ENCODE measurements at places on chromosomes 16 and 17. TPM values are rescaled to one million over a fixed set of nuclear protein-coding genes. Genes with fewer than 3 reads are reported as not detected.
A peak's percentile ranks its signal among the peaks of the same experiment; 100 is the strongest.

DNA sequence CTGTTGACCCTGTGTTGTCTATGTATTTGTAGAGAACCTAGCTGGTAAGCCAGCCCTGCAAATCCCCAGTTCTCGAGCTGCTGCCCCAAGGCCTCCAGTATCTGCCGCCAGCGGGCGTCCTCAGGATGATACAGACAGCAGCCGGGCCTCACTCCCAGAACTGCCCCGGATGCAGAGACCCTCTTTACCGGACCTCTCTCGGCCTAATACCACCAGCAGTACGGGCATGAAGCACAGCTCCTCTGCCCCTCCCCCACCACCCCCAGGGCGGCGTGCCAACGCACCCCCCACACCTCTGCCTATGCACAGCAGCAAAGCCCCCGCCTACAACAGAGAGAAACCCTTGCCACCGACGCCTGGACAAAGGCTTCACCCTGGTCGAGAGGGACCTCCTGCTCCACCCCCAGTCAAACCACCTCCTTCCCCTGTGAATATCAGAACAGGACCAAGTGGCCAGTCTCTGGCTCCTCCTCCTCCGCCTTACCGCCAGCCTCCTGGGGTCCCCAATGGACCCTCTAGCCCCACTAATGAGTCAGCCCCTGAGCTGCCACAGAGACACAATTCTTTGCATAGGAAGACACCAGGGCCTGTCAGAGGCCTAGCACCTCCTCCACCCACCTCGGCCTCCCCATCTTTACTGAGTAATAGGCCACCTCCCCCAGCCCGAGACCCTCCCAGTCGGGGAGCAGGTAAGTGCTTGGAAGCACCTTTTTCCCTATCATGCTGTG lies 23.1 kb upstream of the CDC6 start:
- no peak overlapping the region for H3K27ac ChIP-seq
- H3K27me3 ChIP-seq = no peaks in the 10 kb centered on the region
- no peak overlapping the region for H3K4me3 ChIP-seq
- no peak for DNase-seq

GRCh38 chr16:6081320-6081976 lies 983.9 kb upstream of the EEF2KMT start:
- H3K4me1 ChIP-seq = no peaks in the 10 kb centered on the region
- H3K27me3 ChIP-seq = no peaks in the 10 kb centered on the region
- no peak overlapping the region for H3K27ac ChIP-seq
- peak; percentile 9 for DNase-seq
- no peak overlapping the region for H3K4me3 ChIP-seq
- H3K36me3 ChIP-seq = no peaks in the 10 kb centered on the region

DNA sequence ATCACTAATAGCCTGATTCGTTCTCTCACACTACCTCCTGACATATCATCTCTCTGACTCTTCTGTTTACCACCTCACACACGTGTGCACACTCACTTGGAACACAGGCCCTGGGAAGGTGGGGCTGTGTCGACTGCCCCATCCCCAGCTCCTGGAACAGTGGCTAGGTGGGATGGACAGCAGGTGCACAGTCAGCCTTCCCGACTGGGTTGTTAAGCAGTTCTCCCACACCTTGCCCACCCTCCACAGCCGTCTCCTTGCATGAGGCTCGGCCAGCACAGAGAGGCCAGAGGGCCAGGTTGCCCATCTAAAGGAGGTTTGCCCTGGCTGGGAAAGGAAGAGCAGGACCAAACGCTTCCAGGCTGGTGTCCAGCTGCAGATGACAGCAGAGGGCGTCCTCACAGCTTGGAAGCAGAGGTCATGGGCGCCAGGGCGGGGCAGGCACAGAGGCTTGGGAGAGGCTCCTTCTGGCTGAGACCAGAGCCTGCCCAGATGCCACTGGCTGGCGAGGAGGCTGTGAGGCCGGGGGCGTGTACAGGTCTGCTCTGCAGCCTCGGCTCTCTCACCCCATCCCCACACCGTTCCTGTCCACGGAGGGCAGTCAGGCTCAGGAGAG lies 92.8 kb downstream of the AMFR start:
- peaks cover 2% of the 10 kb centered on the region for H3K4me1 ChIP-seq
- no peak overlapping the region for H3K27ac ChIP-seq
- DNase-seq = peak; percentile 38
- H3K36me3 ChIP-seq = no peaks in the 10 kb centered on the region

- H3K4me3 ChIP-seq = no peak overlapping the region
- no peaks in the 10 kb centered on the region for H3K36me3 ChIP-seq
- H3K27ac ChIP-seq = no peak overlapping the region
- no peak for DNase-seq
- H3K27me3 ChIP-seq = no peaks in the 10 kb centered on the region
These were observed 25.5 kb downstream of the BAIAP2 start for GRCh38 chr17:81060416-81060815.

DNA sequence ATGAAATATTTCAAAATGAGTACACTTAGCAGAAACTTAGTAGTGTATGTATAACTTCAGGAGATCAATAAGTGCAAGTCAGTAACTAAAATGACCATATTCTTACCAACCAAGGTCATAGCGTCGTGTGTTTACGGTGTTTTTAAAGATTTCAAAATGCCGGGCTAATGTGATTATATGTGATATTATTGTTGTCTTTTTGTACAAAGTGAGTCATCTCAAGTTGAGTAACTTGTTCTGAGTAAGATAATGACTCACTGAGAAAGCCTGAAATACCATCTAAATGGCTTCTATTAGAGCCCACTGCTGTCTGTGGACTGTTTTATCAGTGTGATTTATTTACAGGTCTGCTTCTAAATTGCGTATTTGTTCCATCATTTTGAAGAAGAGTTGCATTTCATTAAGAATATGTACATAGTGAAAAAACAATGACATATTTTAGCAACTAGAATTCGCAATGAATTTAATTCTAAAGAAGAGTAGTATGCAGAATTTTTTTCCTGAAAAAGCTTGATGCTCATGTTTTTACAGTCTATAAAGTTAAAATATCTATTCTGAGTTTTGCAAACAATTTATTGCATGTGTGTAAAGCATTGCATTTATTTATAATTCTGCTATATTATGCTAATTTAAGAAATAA lies 12.7 kb downstream of the KRT12 start:
- no peak overlapping the region for H3K4me3 ChIP-seq
- no peak overlapping the region for H3K27ac ChIP-seq
- no peaks in the 10 kb centered on the region for H3K4me1 ChIP-seq
- no peaks in the 10 kb centered on the region for H3K27me3 ChIP-seq
- H3K36me3 ChIP-seq = no peaks in the 10 kb centered on the region

DNA sequence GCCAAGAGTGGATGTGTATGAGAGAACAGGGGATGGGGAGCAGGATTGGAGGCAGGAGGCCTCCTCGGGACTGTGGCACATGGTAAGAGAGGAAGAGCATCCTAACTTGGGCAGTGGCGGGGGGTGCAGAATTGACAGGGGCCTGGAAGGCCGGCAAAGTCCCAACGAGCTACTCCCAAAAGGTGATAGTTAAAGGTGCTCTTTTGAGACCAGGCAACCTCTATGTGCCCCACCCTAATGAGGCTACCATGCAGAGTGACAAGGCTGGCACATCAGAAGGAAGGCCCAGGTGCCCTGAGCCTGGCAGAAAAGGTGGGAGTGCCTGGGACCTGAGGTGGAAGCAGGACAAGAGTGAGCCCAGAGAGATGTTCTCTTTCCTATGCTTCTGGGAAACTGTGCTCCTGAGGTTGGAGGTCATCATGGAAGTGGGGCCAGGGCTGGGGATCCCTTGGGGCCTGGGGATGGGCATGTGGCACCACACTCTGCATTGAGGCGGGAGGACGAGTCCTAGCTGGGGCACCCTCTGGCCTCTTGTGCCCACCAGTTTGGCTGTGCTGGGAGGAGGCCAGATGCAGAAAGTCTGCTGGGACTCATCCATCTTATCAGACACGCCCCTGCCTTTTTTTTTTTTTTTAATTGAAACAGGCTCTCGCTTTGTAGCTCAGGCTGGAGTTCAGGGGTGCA lies 5.9 kb downstream of the RAB11FIP4 start:
- no peak overlapping the region for H3K27ac ChIP-seq
- no peaks in the 10 kb centered on the region for H3K36me3 ChIP-seq
- peaks cover 15% of the 10 kb centered on the region for H3K27me3 ChIP-seq
- no peak overlapping the region for H3K4me3 ChIP-seq
- no peak for DNase-seq
- H3K4me1 ChIP-seq = no peaks in the 10 kb centered on the region

- H3K4me1 ChIP-seq = no peaks in the 10 kb centered on the region
- no peaks in the 10 kb centered on the region for H3K27me3 ChIP-seq
- no peak overlapping the region for H3K27ac ChIP-seq
- H3K4me3 ChIP-seq = no peak overlapping the region
- no peaks in the 10 kb centered on the region for H3K36me3 ChIP-seq
- DNase-seq = no peak
These were observed 85.8 kb downstream of the GNAO1 start for GRCh38 chr16:56277075-56277474.

- no peaks in the 10 kb centered on the region for H3K27me3 ChIP-seq
- no peaks in the 10 kb centered on the region for H3K36me3 ChIP-seq
- DNase-seq = no peak
These were observed 1164.7 kb upstream of the CDH8 start for GRCh38 chr16:63200940-63201339.

The UBALD2 gene
- total RNA-seq = 7.3 TPM

The FGF11 gene
- total RNA-seq = 0.33 TPM

The ZNF200 gene
- total RNA-seq = 8.1 TPM

The GCGR gene
- total RNA-seq = not detected

The ARSG gene
- total RNA-seq = 8.1 TPM
